ENCODE measurements at places on chromosomes 4 and X.

DNA sequence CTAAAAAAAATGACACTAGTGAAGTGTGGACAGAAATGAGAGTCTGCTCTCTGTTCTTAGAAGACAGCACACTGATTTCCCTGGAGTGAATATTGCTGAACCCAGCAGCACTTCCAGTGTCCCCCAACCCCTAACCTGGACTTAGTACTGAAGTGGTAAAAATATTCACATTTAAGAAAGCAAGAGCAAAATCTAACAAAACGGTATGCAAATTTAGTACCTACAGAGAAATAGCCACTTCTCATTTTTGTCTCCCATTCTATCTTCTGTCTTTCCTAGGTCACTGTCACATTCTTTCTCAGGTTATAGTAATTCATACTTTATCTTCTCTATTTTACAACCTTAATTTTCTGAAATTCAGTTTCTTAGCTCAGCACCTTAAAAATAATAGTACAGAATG is 274.7 kb downstream of the CFAP299 start:
- no peak for DNase-seq

GRCh38 chr4:109969087-109969486 is 56.4 kb downstream of the EGF start:
- no peak for DNase-seq

DNA sequence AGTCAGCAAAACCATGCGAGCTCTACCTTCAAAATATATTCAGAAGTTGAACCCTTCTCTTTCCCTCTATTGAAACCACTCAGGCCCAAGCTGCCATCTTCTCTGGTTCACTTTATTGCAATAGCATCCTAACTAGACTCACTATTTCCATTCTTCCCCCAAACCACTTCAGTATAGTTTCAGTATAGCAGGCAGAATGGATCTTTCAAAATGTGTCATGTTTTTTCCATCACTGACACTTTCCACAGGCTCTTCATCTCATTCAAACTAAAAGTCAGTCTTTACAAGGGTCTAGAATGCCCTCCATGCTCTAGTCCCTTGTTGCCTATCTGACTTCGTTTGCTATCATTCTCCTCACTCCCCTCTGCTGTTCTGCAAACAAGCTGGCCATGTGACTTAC is 274.4 kb downstream of the IDS start:
- no peak for DNase-seq

DNA sequence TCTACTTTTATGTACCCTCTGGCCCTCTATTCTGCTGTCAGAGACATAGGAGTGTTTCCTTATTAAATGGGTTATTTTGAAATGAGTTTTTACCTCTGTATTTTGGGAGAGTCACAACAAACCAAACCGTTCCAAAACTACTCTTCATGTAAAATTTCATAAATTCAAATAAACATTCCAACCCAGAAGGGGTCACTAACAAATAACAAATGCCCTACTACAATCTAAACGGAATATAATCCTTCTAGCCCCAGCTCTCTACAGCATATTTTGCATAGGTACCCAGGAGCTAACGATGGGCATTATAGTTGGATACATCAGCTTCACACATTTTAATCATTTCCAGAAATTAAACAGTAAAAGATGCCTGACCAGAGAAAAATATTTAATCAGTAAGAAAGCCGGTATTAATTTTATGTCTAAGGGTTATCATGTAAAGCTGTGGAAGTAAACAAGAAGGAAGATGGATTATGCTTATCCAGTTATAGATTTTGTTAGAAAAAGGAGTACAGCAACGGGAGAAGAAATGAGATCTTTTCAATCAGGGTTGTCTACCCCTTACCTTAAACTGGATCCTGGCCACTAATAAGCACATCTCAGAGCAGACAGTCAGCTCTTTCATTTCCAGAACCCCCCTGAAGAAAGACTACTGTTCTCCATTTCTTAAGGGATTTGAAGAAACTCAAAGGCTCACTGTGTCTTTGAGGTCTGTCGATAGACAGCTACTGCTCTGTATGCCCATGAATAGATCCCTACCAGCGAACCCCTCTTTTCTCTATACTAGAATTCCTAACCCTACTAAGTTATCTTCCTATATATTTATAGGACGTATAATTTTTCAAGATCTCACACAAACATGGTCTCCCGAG is 1.2 kb downstream of the UGDH start:
- no peak for DNase-seq

GRCh38 chr4:158193171-158193749 is 17.0 kb upstream of the TMEM144 start:
- DNase-seq, result no peak

- no peak for DNase-seq
Observed at GRCh38 chr4:154502111-154502510, 10.5 kb upstream of the DCHS2 start.

DNA sequence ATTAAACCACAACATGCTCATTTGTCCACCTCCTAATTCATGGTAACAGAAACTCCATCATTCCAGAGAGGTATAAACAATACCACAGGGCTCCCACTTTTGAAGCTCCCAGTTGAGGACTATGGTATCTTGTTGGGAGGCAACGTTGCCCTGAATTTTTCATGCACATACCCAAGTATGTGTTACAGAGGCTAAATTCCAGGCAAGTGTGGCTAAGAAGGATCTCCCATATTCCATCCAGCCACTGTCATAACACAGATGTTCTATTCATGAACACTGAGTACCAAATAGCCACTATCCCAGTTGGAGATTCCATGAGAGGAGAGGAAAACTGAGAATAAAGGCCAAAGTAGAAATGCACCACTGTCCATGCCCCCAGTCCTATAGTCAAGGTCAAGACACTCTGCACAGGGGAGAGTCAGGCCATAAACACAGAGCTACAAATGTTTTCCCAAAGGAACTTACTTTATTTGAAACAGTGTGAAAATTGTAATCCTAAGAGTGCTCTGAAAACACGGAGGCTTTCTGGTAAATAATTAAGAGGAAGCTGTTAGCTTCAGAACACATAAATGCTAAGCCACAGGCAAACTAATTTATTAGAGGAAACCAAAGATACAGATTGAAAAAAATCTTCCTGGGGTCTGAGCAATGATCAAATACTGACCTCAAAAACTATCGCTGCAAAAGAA is 42.4 kb upstream of the TMPRSS11B start:
- no peak for DNase-seq

DNA sequence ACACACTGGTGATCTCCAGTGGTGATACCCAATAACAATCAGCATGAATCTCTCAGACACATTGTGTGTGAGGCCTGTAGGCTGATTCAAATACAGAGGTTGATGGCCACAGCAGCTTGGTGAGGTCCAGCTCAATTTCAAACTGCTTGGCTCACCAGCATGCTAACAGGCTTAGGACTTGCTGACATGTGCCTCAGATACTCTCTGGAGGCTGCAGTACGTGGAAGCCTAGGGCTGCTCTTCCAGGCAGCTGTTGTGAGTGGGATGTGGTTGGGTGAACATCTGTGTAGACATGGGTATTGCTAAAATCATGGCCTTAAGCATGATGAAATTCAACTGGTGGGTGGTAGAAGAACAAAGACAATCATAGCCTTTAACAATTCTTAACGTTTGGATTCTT is 4.3 kb downstream of the CXCL9 start:
- DNase-seq, result no peak

- no peak for DNase-seq
Observed at GRCh38 chr4:119191505-119191904, 21.0 kb upstream of the USP53 start.

- no peak for DNase-seq
Observed at GRCh38 chrX:47061238-47061919, 16.9 kb upstream of the RGN start.

GRCh38 chr4:120842031-120842430 is 80.5 kb downstream of the PRDM5 start:
- DNase-seq, result no peak

GRCh38 chrX:136268051-136269048 is 17.1 kb upstream of the MAP7D3 start:
- peak; percentile 30 for DNase-seq

- DNase-seq, result no peak
Observed at GRCh38 chr4:1487106-1487505, 80.9 kb upstream of the NKX1-1 start.

DNA sequence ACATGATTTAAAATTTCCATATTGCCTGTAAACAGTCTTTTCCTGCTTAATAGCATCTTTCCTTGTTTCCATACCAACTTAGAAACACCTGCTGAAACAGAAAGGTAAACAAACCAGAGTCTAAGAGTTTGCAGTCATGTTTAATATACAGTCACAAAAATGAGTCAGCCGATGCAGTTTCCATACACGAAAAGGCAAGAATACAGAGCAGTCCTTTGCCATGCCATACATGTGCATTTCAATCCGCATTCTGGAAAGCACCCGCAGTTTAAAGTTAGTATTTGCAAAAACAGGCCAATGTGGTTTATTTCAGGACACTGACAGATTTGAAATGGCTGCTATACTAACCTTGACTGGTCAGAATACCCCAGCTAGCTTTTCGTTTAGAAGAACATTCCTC is 32.1 kb downstream of the ASB5 start:
- DNase-seq, result no peak

DNA sequence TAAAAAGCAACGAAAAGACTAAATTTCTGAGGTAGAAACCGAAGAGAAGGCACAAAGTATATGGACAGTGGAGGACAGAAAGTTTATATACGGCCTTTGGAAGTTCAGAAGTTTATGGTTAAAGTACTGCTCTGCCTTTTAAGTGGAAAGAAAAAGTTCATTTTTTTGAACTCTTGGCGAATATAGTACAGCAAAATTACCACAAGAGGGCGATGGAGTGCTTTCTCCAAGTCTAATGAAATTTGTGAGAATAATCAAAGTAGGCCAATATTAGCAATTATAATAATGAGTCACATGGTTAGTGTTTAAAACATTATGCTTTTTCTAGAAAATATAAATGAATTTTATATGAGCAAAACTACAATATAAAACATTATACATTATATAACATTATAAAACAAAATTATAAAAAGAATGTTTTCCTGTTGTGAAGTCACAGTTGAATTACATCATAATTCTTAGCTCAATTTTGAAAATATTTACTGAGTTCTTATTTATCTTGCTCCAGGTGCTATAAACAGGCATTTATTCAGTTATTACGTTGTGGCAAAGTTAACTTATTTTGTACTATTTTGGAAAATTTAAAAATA is 136.2 kb upstream of the BMPR1B start:
- no peak for DNase-seq

DNA sequence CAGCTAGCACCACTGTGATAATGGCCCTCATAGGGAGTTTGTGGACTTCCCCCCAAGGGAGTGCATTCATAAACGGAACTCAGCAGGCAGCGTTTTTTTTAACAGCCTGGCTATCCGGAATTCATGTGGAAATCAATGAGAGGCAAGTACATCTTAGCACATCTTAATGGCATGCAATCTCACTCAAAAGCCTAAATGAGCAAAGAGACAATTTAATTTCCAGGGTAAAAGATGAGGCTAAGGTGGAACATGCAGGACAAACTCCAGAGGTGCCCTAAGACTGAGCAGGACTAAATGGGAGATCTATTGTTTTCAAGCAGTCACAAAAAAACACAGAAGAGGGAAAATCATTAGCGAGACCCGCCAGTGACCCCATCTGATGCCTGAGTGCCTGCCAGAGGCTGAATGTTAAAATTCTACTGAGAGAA is 243.5 kb upstream of the KCNIP4 start:
- no peak for DNase-seq

- no peak for DNase-seq
Observed at GRCh38 chr4:54958236-54958635, 167.2 kb downstream of the KDR start.

DNA sequence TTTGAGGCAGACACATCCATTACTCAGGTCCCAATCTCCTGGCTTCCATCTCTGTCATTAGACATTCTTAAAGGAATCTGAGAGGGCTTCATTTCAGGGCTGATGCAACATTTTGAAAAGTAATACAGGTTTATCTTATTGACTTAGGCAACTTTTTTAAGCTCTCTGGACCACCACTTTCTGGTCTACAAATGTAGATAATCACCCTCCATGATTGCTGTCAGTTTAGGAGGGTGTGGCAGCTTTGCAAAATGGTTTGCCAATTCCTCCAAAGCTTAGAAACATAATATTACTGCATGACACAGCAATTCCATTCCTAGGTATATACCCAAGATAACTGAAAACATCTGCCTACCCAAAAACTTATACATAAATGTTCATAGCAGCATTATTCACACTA is 77.6 kb downstream of the ARHGAP6 start:
- no peak for DNase-seq

DNA sequence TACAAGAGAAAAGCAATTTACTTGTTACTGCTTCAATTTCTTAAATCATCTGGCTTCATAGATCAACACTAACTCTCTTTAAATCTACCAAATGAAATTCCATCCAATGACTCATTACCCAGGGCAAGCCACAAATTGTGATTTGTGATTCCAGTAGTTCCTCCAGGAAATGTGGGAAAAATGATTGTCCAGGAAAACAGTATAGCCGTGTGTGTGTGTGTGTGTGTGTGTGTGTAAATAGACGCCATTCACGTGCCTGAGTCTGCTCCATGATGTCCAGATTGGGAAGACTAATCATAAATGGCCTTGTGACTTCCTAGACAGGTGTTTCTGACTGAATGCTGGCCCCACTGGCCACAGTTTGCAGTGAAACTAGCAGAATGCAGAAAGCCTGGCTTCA is 121.3 kb downstream of the HS6ST2 start:
- DNase-seq, result no peak

DNA sequence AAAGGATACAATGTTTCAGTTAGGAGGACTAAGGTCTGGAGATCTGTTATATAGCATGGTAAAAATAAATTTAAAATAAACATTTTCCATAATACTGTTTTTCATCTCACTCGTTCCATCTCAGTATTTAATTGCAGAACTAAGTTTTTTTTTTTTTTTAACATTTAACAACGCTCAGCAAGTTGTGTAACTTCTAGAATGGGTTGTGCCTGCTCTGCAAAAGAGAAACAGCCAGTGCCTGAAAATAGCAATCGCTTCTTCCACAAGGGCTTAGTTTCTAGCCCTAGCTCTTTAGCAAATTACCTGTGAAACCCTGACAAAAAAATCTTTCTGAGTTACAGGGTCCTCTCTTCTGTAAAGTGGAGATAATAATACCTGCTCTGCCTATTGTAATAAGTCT is 41.9 kb downstream of the CNGA1 start:
- no peak for DNase-seq

- DNase-seq, result no peak
Observed at GRCh38 chr4:87697272-87697671, 47.2 kb downstream of the DMP1 start.

DNA sequence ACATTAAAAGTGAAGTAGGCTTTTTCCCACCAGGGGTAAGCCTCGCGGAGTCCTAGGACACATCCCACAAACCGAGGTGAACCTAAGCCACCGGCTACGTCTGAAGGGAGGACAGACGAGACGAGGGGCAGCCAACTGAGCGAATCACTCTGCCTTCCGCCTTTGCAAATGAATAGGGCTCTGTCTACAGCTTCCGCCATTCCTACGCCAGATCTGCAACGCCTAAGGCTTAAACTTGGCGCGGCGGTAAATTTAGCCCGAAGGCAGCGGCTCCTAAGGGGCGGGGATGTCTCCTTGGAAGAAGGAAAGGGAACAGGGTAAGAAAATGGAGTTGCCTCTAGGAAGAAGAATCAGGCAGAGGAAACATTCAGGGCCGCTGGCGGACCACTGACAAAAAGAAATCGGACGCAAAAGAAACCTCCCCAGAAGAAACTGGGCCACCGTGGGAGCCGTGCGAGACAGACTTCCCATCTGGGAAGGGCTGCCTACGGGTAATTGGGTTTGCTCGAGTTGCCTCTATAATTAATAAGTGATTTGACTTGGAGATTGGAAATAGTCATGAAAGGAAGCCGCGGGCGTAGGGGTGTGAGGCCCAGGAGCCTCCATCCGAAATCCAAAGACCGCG is 90.5 kb downstream of the BCOR start:
- no peak for DNase-seq

Measured in AG09319 (cell line).